ENCODE measurements at places on chromosomes 12 and 14. TPM values are rescaled to one million over a fixed set of nuclear protein-coding genes. Genes with fewer than 3 reads are reported as not detected.

CELA1 gene
- total RNA-seq, result not detected

EPYC gene
- total RNA-seq, result not detected

RIPK3 gene
- not detected for total RNA-seq

GYS2 gene
- not detected for total RNA-seq

ATL1 gene
- total RNA-seq, result 5.3 TPM

GPR137C gene
- 0.08 TPM for total RNA-seq

RFX4 gene
- total RNA-seq, result not detected

DDX23 gene
- total RNA-seq, result 84.9 TPM

KRT79 gene
- total RNA-seq, result 0.05 TPM

OR2AP1 gene
- not detected for total RNA-seq

PRICKLE1 gene
- total RNA-seq, result 0.85 TPM

CD27 gene
- total RNA-seq, result not detected

JPH4 gene
- not detected for total RNA-seq

LRTM2 gene
- 0.07 TPM for total RNA-seq

DEPDC4 gene
- total RNA-seq, result 1.3 TPM

FAM186B gene
- 0.15 TPM for total RNA-seq

PRPH gene
- 1.6 TPM for total RNA-seq

TRPV4 gene
- total RNA-seq, result 0.08 TPM

KCNH3 gene
- 2.9 TPM for total RNA-seq

CDCA3 gene
- total RNA-seq, result 80.4 TPM

SPATS2 gene
- 26.6 TPM for total RNA-seq

TROAP gene
- total RNA-seq, result 87.2 TPM

KIF5A gene
- total RNA-seq, result 0.29 TPM

ARHGEF40 gene
- 15.3 TPM for total RNA-seq

MANSC1 gene
- total RNA-seq, result 3.9 TPM

KRT83 gene
- 6.5 TPM for total RNA-seq

DCN gene
- not detected for total RNA-seq

LARP4 gene
- 46.8 TPM for total RNA-seq

MAP3K9 gene
- 3.8 TPM for total RNA-seq

NEUROD4 gene
- 0.02 TPM for total RNA-seq

MAP1LC3B2 gene
- 1.2 TPM for total RNA-seq

HOTAIR gene
- 0.09 TPM for total RNA-seq

TMEM132C gene
- total RNA-seq, result not detected

COCH gene
- total RNA-seq, result 21.4 TPM

SELPLG gene
- 0.83 TPM for total RNA-seq

ART4 gene
- 0.09 TPM for total RNA-seq

PRKAG1 gene
- total RNA-seq, result 39.5 TPM

SALL2 gene
- total RNA-seq, result 0.96 TPM

USP44 gene
- 0.23 TPM for total RNA-seq

TAS2R14 gene
- 0.78 TPM for total RNA-seq

SYNDIG1L gene
- total RNA-seq, result not detected

PLEKHG7 gene
- total RNA-seq, result 0.06 TPM

MDM2 gene
- total RNA-seq, result 79.4 TPM

TAS2R43 gene
- not detected for total RNA-seq

ANKS1B gene
- total RNA-seq, result 0.38 TPM

RTL1 gene
- 0.26 TPM for total RNA-seq

REM2 gene
- 0.44 TPM for total RNA-seq

RGS6 gene
- total RNA-seq, result not detected

ARHGAP9 gene
- 0.36 TPM for total RNA-seq
